ENCODE measurements at places on chromosomes 1 and 21.

DNA sequence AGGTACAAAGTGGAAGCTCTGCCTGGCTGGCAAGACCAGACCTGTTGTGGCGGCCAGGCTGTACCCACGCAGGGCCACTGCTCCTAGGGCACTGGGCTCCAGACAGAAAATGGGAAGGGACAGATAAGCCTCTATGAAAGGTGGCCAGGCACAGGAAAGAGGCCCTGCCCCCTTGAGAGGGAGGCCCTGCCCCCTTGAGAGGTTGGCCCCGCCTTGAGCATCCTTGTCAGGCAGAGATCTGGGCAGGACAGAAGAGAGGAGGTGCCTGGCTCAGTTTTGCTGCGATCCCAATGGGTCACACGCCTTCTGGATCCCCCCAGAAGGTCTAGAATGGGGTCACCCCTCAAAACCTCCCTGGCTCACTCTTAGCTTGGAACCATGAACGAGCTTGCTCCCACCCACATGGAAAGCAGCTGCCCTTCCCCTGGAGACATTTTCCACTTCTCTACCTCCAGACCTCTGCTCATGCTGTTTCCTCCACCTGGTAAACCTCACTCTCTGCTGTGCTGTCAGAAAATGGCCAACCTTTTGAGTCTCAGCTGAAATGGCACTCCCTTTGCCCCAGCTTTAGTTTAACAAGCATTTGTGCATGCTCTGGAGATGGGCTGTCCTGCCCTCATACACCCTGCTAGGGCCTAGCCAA lies 17.5 kb upstream of the ECE1 start:
- peak; percentile 52 for DNase-seq

DNA sequence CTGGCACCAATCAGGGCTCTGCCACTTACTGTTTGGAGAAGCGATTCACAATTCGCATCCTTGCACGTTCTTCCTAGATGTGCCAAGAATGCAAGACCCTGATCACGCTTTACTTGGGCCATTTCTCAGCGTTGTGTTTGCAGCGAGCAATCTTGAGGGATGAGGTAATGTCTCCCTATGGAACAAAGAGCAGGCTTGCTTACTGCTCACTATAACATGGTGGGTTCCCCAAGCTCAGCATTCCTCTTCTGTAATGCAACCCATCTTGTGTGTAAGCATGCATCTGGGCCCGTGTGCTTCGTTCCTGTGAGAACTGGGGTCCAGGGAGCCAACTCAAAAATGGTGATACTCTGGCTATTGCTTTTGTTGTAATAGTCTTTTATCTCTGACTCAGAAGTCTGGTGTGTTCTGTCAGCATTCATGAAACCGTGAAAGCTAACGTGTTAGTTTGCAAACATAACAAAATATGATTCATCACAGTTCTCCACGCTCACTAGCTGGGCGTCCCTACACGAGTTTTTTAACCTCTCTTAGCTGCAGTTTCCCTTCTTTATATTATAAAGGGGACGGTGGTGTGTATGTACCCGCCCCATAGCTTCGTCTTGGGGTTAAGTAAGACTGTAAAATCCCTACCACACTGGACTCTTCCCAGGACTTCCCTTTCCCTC lies 33.3 kb downstream of the DNTTIP2 start:
- peak; percentile 53 for DNase-seq

DNA sequence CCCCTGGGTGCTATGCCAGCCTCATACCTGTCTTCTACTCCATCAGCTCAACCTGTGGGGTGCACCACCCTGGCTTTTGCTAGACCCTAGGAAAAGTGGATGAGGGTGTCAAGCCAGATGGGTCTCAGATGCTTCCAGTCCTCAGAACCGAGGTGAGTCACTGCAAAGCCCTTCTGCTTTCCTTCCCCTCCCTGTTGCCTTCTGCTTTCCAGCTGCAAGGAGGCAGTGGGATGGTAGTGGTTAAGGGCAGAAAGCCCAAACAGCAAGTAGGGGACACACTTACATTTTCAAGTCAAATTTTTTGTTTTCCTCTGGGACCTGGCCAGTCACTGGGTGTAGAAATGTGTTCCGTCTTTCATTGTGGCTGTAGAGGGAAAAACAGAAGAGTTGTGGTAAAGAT lies 60.7 kb upstream of the GOLT1A start:
- DNase-seq, result no peak

DNA sequence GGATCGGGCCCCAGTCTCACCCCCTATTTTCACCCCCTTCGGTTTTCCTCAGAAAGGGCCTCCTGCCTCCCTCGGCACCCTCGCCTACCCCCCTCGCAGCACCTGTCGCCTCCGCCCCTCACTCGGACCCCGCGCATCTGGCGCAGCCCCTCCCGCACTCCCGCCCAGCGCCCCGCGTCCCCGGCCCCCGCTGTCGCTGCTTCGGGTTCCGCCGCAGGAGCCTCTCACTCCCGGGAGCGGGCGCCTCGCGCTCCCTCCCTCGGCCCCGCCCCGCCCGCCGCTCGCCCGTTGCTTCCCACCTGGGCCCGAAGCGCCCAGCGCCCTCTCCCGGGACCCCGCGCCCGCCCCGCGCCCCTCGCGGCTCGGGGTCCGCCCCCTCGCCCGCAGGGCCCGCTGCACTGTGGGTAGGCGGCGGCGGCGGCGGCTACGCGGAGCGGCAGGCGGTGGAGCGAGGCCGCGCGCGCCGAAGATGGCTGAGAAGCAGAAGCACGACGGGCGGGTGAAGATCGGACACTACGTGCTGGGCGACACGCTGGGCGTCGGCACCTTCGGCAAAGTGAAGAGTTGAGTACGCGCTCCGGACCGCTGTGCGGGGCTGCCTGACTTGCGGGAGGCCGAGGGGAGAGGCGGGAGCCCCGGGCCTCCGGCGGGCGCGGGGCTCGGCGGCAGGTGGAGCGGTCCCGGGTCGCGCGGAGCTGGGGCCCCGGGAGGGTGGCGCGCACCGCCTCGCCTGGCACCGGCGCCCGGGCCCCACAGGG lies at the start of gene PRKAA2:
TSS of gene PRKAA2 (plus strand) at position 396 of the 758 bp plus-strand sequence. CDS start at position 470, 74 bp downstream.
- peak; percentile 17 for DNase-seq

GRCh38 chr1:94865360-94865759 lies 45.2 kb downstream of the SLC44A3 start:
- DNase-seq, result no peak

GRCh38 chr1:222256058-222256457 lies 291.8 kb downstream of the HHIPL2 start:
- no peak for DNase-seq
